ENCODE measurements at places on chromosomes 3 and 15.

DNA sequence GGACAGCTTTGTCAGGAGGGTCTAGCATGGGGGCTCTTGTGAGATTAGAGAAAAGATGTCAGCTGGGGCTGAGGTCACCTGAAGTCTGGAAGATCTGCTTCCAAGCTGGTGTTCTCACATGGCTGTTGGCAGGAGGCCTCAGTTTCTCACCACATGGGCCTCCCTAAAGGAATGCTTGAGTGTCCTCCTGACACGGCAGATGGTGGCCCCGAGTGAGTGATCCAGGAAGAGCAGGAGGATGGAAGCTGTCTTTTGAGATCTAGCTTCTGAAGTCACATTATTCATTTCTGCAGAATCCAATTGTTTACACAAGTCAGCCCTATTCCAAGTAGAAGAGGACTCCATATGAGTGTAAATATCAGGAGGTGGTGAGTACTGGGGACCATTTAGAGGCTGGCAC is 344.0 kb upstream of the PROK2 start:
- DNase-seq = no peak

GRCh38 chr3:176795891-176796290 is 401.4 kb downstream of the TBL1XR1 start:
- no peak for DNase-seq

DNA sequence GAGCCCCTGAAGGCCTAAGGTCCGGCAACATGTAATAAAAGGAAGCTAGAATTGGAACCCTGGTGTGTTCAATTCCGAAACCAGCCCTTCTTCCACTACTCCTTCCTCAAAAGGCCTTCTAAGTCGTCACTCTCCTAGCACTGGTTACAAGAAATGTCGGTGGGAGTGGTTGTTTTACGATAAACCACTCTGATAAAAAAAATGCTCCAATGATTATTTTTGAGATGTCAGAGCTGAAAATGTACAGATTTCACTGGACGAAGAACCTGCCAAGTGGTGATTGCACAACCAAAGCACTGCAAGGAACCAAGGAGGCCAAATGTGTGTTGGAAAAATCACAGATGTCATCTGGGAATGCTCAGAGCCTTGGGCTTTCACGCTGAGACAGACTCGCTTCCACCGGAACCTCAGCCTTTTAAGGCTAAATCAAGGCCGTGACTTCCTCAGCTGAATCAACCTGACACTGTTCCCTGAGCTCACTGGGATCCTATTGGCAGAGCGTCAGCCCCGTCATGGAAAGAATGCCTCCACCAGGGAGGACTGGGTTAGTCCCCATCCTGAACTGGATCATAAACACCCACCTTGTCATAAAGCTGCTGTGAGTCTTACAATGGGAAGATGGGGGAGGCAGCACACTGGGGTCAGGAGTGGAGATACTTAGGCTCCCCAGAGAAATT is 108.1 kb upstream of the THBS1 start:
- no peak for DNase-seq

DNA sequence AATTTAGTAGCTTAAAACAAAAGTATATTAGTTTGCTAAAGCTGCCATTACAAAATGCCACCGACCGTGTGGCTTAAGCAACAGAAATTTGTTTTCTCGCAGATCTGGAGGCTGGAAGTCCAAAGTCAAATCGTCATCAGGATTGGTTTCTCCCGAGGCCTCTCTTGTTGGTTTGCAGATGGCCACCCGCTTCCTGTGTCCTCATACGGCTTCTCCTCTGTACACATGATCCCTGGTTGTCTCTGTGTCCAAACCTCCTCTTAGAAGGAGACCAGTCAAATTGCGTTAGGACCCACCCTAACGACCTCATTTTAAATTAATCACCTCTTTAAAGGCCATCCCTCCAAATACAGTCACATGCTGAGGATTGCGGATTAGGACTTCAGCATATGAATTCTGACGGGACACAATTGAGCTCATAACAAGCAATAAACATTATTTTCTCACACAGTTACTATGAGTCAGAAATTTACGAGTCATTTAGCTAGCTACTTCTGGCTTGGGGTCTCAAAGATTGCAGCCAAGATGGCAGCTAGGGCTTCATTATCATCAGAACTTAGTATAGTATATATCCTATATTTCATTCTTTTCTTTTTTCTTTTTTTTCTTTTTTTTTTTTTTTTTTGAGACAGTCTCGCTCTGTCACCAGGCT is 58.4 kb downstream of the RPL39L start:
- no peak for DNase-seq

DNA sequence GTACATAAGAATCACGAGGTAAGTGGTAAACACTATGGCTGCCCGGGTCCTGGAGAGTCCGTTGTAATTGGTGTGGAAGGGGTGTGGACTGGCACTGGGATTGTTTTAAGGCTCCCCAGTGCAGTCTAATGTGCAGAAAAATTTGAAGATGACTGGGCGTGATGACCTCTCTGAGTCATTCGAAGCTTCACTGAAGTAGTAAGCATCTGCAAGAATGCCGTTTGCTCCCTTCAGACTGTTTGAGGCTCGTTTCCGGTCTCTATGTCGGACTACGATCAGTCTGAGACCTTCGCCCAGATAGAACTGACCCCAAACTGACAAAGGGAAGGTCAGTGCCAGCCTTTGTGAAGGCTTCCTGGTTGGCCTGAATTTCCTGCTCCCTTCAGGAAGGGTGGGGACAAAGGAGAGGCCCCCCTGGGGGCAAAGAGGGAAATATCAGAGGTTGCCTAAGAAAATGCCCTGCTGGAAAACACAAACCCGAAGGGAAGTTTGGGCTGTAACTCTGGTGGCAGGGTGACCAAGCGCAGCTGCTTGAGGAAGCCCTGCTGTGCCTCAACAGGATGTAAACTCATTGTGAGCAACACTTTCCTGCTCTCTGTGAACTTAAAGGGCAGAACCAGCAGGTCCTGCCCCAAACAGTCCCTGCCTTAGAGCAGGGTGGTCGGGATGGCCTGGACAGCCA is 34.6 kb downstream of the BTD start:
- no peak for DNase-seq

GRCh38 chr3:78832785-78833204 is 935.0 kb downstream of the ROBO1 start:
- DNase-seq = no peak

DNA sequence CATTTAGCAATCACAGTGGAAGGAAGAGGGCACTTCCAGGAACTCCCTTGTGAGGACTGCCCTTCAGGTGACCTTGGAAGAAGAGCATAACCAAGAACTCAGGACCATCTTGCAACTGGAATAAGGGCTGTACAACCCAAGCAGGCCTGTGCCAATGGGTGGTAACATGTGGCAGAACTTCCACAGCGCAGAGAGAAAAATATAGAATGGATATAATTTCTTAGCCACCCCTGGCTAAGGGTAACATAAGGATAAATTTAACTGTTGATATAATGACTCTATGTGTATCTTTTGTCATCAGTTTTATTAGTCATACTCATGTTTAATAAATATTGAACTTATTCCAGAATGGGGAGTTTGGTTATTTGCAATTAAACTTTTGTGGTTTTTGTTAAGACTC is 13.4 kb upstream of the MFSD1 start:
- DNase-seq = no peak

DNA sequence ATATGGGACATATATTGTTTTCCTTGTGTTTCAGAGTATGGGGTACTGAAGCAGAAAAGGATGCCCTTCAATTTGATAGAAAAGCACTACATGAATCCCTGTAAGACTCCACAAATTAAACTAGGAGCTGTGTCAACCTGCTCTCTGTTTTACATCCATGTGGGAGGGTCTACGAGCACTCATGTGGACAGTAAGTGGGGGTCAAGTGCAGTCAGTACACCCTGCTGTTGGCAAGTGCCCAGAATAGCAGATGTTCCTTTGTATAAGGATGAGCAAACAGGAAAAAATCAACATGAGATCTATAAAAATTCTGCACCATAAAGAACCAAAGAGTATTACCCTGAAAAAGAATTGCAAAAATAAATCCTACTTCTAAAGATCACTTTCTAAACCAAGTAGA is 659.9 kb downstream of the SI start:
- DNase-seq = no peak

GRCh38 chr3:153291059-153291685 is 129.1 kb downstream of the RAP2B start:
- peak; percentile 11 for DNase-seq

DNA sequence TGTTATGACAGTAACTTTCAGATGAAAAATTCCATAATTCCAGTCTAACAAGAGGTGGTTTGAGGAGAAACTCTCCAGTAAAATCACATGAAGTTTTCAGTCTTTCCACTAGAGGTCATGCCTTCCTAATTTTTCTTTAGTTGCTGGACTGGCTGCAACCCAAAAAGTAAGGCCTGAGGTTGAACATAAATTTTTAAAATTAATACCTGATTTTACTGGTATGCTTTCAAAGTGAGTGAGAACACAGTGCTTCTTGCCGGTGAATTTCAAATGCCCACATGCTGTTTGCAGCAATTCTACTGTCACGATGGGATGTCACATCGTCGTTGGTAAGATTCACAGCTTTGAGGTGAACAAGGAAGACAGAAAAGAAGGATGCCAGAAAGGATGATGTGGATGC is 89.0 kb upstream of the FGF12 start:
- DNase-seq = peak; percentile 5

DNA sequence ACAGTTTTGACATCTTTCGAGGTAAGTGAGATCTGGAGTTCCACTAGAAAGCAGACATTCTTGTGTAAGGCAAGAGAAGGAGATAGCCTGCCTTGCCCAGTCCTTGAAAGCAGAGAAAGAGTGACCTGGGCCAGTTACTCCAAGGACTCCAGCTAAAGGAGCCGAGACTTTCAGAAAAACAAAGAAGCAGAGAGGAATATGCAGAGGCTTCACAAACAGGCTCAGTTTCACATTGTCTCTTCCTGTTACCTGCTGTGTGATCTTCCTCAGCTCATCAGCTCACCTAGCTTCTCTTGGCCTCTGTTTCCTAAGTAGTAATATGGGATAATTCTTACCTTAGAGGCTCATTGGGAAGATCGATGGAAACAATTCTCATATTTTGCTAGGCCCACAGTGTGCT is 81.0 kb downstream of the CDC25A start:
- no peak for DNase-seq

- DNase-seq = no peak
Measured at GRCh38 chr15:89205991-89206585, 15.3 kb downstream of the RLBP1 start.

DNA sequence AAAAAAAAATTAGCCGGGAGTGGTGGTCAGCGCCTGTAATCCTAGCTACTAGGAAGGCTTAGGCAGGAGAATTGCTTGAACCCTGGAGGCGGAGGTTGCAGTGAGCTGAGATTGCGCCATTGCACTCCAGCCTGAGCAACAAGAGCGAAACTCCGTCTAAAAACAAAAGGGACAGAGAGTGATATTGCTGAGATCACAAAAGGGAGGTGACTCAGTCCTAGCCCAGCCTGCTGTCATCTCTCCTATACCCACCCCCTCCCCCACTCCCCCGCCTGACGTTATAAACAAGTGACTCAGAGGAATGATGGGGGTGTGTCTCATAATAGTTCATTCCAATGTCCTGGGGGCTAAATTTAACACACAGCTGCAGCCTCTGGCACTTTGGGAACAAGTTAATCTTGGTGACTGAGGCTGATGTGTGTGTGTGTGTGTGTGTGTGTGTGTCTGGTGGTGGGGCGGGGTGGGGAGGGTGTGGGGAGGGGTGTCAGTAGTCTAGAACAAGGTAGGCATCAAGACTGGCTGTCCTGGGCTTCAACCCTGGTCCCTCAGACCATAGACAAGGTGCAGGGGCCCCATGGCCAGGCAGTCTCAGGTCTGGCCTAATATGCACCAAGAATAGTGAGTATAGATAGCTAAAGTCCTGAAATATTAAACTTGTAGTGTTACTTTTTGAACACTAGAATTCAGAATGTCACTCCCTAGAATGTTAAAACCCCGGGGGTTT is 1.3 kb upstream of the KLHL40 start:
- DNase-seq = no peak

GRCh38 chr3:861721-862120 is 231.1 kb upstream of the CNTN6 start:
- no peak for DNase-seq

DNA sequence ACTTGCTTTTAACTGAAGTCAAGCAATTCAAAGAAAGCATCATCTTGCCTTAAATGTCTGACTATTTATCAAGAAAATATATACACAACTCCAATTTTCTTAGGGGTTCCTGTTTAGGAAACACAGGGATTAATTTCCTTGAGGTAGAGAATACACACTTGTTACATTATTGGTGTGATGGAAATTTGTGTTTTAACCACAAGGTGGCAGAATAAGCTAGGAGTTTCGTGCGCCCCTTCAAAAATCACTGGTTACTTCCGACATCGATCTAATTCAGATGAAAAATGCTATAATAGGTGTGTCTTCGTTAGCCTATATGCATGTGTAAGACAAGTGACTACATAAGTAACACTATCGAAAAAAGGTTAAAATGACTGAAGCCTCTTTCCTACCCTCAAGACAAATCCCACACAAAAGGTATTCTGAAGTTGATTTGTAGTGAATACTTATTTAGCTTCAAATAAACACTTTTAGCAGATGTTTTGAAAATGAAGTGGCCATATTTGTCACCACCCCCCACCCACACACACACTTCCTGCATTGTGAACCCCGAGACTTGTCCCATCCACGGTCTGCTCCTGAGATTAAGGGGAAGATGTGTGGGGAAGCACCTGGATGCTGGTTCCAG is 246.5 kb downstream of the ROBO1 start:
- DNase-seq = no peak

DNA sequence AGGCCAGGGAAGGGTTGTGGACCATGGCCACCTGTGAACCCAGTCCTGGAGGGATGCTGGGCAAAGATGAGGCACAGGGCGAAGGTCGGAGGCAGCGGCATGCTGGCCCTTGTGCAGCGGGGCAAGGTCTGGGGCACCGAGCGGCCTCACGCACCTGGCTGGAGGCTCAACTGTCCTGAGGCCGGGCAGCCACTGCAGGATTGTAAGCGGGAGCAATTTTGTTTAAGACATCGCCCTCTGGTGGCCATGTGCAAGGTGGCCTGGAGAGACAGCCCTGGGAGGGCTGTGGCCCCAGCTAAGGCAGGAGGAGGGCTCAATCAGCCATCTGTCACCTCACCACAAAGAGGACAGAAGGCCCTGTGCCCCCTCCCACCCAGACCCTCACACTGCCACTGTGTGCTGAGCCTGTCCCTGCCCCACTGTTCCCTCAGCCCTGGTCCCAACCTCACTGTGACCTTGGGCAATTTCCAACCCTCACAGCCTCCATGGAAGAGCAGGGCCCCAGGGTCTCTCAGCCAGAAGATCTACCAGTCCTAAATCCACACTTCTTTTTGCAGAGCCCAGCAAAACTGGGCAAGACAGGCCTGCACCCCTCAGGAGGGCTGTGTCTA is 46.2 kb downstream of the TPRA1 start:
- DNase-seq = peak; percentile 74

- no peak for DNase-seq
Measured at GRCh38 chr15:100860829-100861510, 18.7 kb upstream of the ALDH1A3 start.

DNA sequence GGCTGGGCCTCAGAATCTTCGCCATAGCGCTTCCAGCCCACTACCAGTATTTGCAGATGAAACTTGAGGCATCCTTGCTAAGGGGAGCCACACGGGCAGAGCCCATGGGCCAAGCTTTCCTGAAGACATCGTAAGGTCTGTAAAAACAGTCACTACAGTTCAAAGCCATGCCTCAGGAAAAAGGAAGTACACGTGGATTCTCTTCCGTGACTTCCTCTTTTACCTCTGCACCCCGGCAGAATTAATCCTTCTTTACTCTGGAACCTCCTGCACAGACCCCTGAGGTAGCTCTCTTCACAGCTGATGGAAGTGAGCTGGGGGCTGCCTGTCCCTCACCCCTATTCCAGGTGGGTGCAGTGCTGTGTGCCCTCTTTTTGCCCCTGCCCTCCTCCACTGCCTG is 129.2 kb downstream of the CHDH start:
- DNase-seq = no peak

- DNase-seq = peak; percentile 84
Measured at GRCh38 chr3:11140030-11140712, 14.1 kb upstream of the HRH1 start.

- no peak for DNase-seq
Measured at GRCh38 chr3:163018664-163019063, 1522.1 kb downstream of the OTOL1 start.

Measured in B cell (primary cell).